Stimulated activated CD4-positive, alpha-beta T cell treated with anti-CD3 and anti-CD28 coated beads, Interleukin-12 subunit alpha, Interleukin-12 subunit beta, amount 100 ng/mL, for 24 hours (primary cell): ENCODE measurements at places on chromosomes 16 and 17.

DNA sequence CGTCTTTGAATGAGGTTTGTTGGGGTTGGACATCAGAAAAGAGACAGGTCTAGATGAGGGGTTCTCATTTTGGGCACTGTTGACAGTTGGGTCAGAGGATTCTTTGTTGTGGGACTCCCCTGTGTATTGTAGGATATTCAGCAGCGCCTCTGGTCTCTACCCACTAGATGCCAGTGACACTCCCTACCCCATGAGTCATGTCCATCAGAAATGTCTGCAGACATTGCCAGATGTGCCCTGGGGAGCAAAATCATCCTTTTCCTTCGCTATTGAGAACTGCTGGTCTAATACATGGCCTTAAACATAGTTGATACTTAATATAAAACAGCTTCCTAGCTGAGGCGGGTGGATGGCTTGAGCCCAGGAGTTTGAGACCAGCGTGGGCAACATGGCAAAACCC lies 3.1 kb downstream of the ABAT start:
- no peak for DNase-seq

DNA sequence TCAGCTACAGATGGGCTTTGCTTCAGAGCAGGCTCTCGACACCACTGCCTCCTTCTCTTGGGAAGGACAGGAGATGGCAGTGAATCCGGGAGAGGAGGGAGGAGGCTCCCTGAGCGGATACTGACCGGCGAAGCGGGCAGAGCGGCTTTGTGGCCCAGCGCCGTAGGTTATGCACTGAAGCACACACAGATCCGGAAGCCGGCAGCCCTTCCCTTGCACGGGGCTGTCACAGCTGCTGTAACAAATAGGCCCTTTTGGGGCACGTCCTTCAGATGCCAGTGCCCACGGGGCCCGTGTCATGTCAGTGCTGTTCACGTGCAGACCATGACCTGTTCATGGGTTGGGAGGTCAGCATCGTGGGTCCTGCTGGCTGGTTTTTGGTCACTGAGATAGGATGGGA lies 144.7 kb upstream of the CHMP6 start:
- DNase-seq = no peak

DNA sequence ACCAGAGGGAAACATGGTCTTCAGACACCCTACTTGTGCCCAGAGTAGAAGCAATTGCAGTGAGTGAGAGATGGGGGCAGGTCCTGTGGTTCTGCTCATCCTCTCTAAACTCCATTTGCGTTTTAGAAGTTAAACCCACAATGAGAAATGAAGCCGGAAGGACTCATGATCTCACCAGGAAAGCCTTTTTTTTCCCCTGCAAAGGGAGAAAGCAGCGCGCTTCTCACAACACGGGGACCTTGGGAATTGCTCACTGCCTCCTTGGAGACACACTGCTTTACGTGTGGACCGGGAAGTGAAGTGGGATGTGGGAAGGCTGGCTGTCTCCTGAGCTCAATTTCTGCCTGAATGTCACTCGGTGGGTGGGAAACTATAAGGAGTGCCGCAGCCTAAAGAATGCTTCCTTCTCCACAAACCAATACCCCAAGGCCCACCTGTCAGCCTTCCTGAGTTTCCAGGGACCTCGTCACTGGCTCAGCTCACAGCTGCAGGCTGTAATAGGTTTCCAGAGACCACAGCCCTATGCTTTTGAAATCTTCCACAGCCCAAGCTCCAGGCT lies 365.4 kb downstream of the XYLT1 start:
- no peak for DNase-seq

- no peak for DNase-seq
These were observed 6.6 kb downstream of the DHODH start for GRCh38 chr16:72015124-72015523.

DNA sequence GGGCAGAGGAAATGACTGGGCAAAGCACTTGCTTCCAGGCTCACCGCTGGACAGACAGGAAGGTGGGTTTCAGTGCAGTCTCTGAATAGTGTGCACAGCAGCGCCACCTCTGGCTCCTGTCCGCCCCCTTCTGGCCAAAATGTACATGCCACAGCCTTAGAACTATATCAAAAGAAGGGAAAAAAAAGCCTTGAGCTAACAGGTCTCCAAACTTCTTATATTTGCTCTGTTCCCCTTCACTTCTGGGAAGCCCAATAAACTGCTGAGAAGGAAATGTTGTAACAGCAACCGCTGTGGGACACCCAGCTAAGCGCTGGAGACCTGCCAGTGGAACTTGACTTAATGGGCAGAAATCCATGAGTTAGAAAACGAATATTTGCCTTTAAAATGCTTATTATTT lies 17.5 kb downstream of the COG7 start:
- DNase-seq = peak; percentile 28

GRCh38 chr16:83762992-83763358 lies 44.8 kb upstream of the HSBP1 start:
- no peak for DNase-seq
